GM12864 (cell line): ENCODE measurements at places on chromosomes 12 and 14.

- no peak for DNase-seq
Measured at GRCh38 chr14:44778604-44779003, 183.1 kb downstream of the KLHL28 start.

- no peak for DNase-seq
Measured at GRCh38 chr14:102026934-102027333, 59.9 kb downstream of the HSP90AA1 start.

GRCh38 chr12:94263011-94263811 lies 114.8 kb downstream of the PLXNC1 start:
- DNase-seq = peak; percentile 36

GRCh38 chr12:10126413-10126812 lies 3.6 kb downstream of the CLEC7A start:
- no peak for DNase-seq

- DNase-seq = no peak
Measured at GRCh38 chr12:116393859-116394650, 116.6 kb upstream of the MED13L start.

- no peak for DNase-seq
Measured at GRCh38 chr14:105028251-105028927, 7.5 kb upstream of the CDCA4 start.

- no peak for DNase-seq
Measured at GRCh38 chr12:91111366-91112325, at the start of gene LUM. Gene LUM, minus strand, starts transcription at chr12:91111494. Its CDS starts 2,515 bp downstream, at chr12:91108979.

- no peak for DNase-seq
Measured at GRCh38 chr12:58882826-58883225, 37.5 kb downstream of the LRIG3 start.

DNA sequence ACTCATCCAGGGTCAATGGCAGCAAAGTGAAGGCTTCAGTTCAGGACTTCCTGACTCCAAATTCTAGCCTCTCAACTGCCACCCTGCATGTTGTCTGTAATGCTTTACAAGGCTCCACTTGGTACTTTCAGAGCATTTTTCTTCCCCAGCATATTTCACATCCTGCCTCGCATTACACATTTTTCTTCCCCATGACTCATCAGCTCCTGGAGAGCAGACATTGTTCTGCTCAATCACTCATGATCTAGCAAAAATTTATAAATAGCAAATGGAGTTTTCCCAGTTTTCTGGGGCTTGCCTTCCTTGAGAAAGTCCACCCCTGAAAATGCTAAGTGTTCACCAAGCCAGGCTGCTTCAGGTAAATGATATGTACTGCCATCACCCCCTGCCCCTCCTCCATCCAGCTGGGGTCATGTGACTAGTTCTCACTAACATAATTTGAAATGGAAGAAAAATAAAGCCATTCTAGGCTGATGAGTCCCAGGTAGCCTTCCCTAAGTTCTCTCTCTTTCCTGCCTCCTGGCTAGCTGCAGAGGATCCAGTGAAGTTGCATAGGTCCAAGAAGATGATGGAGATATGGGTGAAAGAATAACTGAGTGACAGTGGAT lies 69.4 kb downstream of the ARMH4 start:
- no peak for DNase-seq

DNA sequence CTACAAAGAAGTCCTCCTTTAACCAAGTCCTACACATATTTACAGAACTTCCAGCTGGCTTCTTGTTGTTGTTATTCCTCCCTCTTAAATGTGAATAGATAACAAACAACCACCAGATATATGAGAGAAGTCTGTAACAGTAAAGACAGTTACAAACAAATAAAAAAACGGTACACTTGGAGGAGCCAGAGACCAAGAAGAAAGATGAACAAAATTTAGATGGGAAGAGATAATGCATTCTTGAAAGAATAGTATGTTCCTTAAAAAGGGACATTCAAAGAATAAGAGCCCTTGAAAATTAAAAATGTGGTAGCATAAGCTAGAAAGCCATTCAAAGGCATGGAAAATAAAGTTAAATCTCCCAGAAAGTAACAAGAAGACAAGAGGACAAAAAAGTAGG lies 25.9 kb downstream of the SLCO1A2 start:
- DNase-seq = no peak

DNA sequence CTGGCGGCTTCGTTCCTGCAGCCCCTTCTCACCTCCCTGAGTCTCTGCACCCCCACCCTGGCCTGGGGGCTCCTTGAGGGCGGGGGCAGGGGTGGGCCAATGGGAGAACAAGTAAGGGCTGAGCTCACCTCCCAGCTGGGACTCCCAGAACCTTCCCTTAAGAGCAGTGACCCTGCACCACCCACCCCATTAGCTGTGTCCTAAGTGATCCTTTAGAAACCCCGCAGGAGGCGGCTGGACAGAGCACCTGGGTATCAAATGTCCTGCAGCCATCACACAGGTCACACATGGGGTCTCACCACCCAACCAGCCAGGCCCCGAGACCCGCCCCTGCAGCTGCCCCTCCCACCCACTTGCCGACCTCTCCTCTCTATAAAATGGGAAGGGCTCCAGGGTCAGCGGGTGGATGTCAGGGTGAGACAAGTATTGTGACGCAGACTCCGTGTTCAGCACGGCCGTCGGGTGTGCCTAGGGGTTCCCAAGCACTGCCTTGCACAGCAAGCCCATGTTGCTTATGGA lies 151.2 kb upstream of the C14orf180 start:
- DNase-seq = no peak

GRCh38 chr12:103909811-103910210 lies 20.4 kb upstream of the HSP90B1 start:
- no peak for DNase-seq

DNA sequence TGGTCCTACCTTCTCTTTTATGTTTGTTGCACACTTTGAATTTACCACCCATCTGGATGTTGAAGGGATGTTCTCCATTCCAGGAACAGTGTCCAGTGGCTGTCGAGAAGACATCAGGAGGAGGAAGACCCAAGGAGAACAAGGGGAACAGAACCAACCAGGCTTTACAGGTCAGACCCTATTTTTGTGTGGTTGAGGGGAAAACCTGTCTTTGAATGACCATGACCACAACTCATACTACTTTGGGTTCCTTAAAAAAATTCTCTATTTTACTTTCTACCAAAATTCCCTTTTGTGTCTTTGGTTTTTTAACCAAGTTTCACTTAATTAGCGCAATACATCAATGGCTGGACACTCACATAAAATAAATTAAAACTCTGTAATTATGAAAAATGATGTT lies 78.7 kb downstream of the PLXNC1 start:
- no peak for DNase-seq

DNA sequence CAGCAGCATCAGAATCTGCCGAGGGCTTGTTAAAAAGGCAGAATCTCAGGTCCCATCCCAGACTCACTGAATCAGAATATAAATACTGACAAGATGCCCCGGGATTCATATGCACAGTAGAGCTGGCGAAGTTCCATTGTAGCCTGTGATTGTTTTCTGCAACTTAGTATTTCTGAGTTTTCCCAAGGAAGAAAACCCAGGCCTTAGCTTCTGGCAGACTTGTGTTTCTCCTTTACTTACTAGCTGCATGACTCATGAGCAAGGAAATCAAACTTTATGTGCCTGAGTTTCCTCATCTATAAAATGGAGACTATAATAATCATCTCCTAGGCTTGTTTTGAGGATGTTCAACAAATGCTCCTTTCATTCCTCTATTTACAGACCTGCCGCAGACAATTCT lies 278.5 kb upstream of the PLEKHG7 start:
- DNase-seq = no peak

DNA sequence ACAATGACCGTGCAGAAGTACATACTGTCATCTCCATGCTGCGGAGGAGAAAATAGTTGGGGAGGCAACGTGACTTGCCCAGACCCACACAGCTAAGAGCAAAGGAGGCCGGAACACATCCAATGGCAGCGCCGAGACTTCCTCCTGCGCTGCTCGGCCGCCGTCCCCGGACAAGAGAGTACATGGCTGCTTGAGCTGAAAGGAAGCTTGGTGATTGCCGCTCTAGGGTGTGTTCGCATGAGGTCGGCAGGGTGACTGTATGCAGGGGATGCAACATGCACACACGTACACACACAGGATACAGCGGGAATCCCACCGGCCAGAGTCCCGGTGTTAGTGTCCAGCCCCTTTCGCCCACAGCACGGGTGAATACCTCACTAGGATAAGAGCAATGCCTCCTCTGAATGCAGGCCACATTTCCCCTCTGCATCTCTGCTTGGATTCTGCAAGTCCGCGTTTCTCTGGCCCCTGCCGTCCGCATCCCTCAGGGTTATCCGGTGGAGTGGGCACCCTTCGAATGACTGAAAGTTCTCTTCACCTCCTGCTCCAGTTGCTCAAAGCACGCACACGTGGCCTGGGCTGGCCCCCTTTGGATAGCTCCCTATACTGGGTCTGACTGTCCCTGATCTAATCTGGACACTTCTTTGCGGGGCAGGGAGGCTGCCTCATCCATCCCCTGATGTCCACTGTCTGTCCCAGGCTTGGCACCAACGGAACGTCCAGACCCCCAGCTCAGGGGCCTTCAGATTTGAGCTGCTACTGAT lies 78.8 kb downstream of the GSC start:
- no peak for DNase-seq

DNA sequence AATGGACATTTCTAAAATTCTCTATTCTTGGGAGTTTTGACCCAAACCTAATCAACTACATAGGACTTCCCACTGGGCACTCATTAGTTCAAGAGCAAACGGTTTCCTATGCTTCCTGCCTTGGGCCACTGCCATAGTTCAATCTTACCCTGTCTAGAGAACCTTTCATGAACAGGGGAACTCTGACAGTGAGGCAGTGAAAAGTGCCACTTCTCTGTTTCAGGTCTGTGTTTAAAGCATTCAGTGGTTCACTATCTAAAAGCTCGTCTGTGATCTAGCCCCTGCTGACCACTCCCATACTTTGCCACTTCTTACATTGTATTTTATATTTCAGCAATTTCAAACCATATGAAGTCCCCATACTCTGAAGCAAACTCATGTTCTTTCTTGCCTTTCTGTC lies 122.7 kb upstream of the IGF1 start:
- DNase-seq = peak; percentile 1

DNA sequence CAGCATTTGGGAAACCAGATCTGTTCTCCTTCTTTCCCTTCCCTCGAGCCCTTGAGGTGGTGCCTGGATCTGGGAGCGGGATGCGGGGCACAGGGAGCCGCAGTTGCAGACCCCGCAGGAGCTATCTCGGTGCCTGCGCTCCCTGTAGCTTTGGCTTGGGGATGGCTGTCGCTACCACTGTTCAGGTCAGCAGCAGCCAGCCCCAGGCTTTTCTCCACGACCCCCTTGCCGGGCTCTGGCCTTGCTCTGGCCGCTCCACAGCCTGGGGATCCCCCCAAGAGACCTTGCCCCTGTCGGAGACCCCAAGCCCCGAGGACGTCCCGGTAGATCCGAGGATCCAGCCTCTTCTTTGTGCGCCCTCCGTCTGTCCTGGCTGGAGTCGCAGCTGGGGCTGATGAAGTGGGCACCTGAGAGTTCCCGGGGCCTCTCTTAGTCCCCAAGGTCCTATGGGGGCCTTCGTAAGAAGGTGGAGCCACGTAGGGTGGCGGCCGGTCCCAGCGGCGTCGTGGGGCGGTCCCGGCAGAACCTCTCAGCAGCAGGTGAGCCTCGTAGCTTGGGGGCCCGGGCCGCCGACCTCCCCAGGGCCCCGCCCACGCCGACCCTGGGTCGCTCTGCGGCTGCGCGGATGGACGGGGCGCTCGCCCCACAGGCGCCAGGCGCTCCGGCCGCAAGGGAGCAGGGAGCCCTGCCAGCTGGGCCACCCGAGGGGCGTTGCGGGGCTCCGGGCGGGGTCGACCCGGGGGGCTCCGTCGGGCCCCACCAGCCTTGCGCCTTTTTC lies 1.3 kb downstream of the DDN start:
- no peak for DNase-seq

- DNase-seq = no peak
Measured at GRCh38 chr12:88559772-88560171, 20.5 kb downstream of the KITLG start.

GRCh38 chr12:26162905-26163304 lies 32.5 kb upstream of the SSPN start:
- DNase-seq = peak; percentile 81

DNA sequence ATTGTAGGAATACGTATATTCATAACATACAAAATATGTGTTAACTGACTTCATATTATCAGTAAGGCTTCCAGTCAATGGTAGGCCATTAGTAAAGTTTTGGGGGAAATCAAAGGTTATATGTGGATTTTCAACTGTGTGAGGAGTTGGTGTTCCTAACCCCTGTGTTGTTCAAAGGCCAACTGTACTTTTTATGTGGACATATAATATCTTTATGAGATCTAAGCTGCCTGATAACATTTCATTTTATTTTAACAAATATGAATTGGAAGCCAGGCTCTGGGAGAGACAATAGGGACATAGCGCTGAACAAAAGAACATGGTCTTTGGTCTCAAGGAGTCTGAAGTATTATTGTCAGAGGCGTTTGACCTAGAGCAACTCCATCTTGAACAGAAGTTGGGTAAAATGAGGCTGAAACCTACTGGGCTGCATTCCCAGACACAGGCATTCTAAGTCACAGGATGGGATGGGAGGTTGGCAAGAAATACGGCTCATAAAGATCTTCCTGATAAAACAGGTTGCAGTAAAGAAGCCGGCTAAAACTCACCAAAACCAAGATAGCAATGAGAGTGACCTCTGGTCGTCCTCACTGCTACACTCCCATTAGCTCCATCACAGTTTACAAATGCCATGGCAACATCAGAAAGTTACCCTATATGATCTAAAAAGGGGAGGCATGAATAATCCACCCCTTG lies 147.2 kb downstream of the KSR2 start:
- DNase-seq = no peak

DNA sequence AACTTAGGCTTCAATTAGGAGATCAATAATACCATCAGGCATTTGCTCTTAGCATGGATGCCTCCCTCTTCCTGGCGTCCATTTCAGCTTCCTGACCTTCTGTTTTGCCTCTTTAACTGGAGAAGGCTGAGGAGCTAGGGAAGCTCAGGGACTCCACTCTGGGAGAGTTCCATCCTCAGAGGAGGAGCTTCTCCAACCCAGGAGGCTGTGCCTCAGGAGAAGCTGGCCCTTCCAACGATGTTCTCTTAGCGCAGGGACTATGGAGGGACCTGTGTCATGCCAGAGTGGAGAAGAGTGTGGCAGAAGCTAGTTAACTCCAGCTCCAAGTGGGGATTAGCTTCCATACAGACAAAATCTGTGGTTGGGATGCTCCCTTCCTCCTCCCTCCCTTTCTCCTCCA lies 58.0 kb downstream of the KCNA5 start:
- DNase-seq = no peak

DNA sequence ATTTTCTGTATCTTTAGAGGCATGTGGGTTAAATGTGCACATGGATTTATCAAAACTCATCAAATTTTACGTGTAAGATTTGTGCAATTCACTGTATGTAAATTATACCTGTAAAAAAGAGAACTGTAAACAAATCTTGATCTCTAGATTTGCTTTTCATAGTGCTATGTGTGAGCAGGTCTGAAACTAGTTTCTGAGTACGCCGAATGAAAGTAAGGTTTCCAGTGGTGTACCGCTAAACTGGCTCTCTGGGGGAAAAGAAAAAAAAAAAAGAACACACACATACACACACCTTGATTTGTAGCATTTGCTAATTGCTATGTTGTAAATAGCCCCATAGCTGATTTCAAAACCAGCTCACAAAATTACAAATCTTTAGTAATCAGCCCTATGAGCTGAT lies 8.6 kb upstream of the SLC41A2 start:
- peak; percentile 70 for DNase-seq
